MCF 10A (cell line): ENCODE measurements at places on chromosomes 12 and 14.

DNA sequence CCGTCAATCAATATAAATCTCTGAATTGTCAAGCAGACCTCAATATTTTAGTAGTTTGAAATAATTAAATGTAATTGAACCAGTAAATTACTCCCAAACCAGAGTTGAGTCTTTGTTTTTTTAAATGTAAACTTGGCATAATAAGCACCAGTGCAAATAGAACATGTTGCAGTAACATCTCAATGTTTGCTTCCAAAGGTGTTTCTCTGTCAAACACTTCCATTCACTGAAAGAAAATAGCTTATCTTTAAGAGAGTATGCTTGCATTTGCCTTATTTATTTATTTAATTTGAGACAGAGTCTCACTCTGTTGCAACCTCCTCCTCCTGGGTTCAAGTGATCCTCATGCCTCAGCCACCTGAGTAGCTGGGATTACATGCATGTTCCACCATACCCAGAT lies 39.9 kb upstream of the EGLN3 start:
- no peak overlapping the region for H3K27ac ChIP-seq
- no peaks in the 10 kb centered on the region for H3K27me3 ChIP-seq
- no peaks in the 10 kb centered on the region for H3K36me3 ChIP-seq
- H3K4me1 ChIP-seq, result peaks cover 11% of the 10 kb centered on the region

GRCh38 chr14:94045101-94045500 lies 19.0 kb downstream of the OTUB2 start:
- H3K27me3 ChIP-seq, result no peaks in the 10 kb centered on the region
- H3K27ac ChIP-seq, result no peak overlapping the region
- peaks cover 60% of the 10 kb centered on the region for H3K36me3 ChIP-seq
- no peak overlapping the region for H3K4me3 ChIP-seq
- no peak for DNase-seq
- H3K4me1 ChIP-seq, result no peaks in the 10 kb centered on the region

- no peaks in the 10 kb centered on the region for H3K27me3 ChIP-seq
- no peaks in the 10 kb centered on the region for H3K36me3 ChIP-seq
- peaks cover 7% of the 10 kb centered on the region for H3K4me1 ChIP-seq
- no peak for DNase-seq
- H3K27ac ChIP-seq, result no peak overlapping the region
Measured at GRCh38 chr14:86357119-86357518, 827.2 kb downstream of the FLRT2 start.

DNA sequence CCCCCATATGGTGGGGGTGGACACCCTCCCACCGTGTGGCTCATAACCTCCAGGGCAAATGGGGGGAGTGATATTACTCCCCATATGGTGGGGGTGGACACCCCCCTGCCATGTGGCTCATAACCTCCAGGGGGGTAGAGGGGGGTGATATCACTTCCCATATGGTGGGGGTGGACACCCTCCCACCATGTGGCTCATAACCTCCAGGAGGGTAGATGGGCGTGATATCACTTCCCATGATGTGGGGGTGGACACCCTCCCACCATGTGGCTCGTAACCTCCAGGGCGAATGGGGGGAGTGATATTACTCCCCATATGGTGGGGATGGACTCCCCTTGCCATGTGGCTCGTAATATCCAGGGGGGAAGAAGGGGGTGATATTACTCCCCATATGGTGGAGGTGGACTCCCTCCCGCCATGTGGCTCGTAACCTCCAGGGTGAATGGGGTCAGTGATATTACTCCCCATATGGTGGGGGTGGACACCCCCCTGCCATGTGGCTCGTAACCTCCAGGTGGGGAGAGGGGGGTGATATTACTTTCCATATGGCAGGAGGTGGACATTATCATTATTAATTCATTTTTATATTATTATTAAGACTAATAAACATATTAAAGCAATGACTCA lies 51.2 kb upstream of the OXA1L start:
- no peaks in the 10 kb centered on the region for H3K36me3 ChIP-seq
- no peak overlapping the region for H3K4me3 ChIP-seq
- DNase-seq, result no peak
- peaks cover 17% of the 10 kb centered on the region for H3K27me3 ChIP-seq

GRCh38 chr12:100951756-100952155 lies 157.2 kb downstream of the ANO4 start:
- H3K36me3 ChIP-seq, result no peaks in the 10 kb centered on the region
- no peak overlapping the region for H3K4me3 ChIP-seq
- no peak overlapping the region for H3K27ac ChIP-seq
- H3K27me3 ChIP-seq, result peaks cover 3% of the 10 kb centered on the region
- no peak for DNase-seq

DNA sequence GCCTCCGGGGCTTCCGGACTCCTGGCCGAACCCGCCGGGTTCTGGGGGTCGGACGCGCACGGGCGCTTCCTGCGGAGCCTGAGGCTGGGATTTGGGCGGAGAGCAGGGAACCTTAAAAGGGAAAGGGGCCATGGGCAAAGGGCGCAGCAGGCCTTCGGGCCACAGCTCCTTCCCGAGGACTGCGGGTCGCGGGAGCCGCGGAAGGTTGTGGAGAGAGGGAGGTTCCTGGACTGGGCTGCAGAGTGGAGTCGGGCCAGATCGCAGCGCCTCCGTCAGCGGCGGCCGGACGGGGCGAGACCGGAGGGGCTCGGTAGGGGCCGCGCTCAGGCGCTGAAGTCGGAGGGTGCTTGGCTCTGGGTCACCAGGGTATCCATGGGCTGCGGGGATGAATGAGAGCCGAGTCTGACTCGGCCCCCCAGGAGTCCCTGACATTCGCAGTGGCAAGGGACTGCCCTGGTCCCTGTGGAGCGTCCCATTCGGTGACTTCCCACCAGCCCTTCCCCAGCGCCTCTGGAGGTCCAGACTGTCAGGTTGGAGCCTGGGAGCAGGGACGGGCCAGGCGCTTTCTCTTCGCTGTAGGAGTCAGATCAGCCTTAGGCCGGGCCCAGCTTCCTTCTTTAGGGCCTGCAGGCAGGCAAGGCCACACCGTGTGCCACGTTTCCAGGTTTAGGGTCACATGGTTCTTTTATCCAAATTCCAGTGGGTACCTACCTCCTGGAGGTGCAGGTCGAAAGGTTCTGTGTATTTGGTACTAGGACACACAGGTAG lies 938 bp upstream of the SLC25A29 start:
- no peaks in the 10 kb centered on the region for H3K27me3 ChIP-seq
- DNase-seq, result no peak
- H3K27ac ChIP-seq, result no peak overlapping the region
- H3K4me1 ChIP-seq, result peaks cover 32% of the 10 kb centered on the region
- peak overlapping the region; percentile 87 for H3K4me3 ChIP-seq
- peaks cover 5% of the 10 kb centered on the region for H3K36me3 ChIP-seq
